ENCODE measurements at places on chromosomes 3 and 15. TPM values are rescaled to one million over a fixed set of nuclear protein-coding genes. Genes with fewer than 3 reads are reported as not detected.

RPL22L1 gene
- polyA plus RNA-seq = 93.9 TPM

GOLGA8F gene
- not detected for polyA plus RNA-seq

ADAMTS7 gene
- polyA plus RNA-seq = 3.9 TPM

PARP16 gene
- polyA plus RNA-seq = 5.7 TPM

MINAR1 gene
- polyA plus RNA-seq = 0.13 TPM

IL5RA gene
- polyA plus RNA-seq = not detected

ZNF774 gene
- polyA plus RNA-seq = 2.6 TPM

FHIT gene
- polyA plus RNA-seq = 1.2 TPM

Data from aorta (tissue), 5 donors.